Caco-2 (cell line): ENCODE measurements at places on chromosomes 7 and 10.

GRCh38 chr7:151415375-151416105 is 5.7 kb upstream of the WDR86 start:
- no peak for DNase-seq

- DNase-seq: no peak
Measured at GRCh38 chr7:141045842-141046620, 27.8 kb upstream of the TMEM178B start.

- no peak for DNase-seq
Measured at GRCh38 chr7:122137251-122138077, 6.6 kb downstream of the AASS start.

- no peak for DNase-seq
Measured at GRCh38 chr10:119268871-119269506, 61.6 kb downstream of the GRK5 start.

DNA sequence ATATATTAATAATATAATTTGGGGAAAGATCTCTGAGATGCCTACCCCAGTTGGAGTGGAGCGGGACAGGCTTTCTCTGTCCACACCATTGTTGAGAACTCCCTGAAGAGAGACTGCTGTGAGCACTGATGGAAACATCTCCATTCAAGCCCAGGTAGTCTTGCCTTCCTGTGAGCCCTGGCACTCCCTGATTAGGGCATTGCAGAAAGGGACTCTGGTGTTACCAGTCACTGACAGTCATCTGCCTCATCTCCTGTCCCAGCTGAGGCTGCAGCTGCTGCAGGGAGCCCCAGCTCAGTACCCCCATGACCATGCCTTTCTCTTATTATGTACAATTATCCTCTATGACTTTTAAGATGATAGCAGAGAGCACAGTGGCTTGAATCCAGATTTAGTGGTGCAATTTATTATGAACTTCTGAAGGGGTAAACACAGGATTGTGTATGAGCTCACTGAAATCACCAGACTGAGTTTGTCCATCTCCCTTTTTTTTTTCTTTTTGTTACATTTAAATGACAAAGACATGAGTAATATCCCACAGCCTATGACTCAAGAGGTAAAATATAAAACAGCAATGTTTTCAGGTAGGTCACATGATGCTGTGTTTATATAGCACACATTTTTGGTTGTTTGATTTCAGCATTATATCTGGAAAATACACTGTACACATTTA is 236.9 kb downstream of the SLC25A13 start:
- DNase-seq: no peak

DNA sequence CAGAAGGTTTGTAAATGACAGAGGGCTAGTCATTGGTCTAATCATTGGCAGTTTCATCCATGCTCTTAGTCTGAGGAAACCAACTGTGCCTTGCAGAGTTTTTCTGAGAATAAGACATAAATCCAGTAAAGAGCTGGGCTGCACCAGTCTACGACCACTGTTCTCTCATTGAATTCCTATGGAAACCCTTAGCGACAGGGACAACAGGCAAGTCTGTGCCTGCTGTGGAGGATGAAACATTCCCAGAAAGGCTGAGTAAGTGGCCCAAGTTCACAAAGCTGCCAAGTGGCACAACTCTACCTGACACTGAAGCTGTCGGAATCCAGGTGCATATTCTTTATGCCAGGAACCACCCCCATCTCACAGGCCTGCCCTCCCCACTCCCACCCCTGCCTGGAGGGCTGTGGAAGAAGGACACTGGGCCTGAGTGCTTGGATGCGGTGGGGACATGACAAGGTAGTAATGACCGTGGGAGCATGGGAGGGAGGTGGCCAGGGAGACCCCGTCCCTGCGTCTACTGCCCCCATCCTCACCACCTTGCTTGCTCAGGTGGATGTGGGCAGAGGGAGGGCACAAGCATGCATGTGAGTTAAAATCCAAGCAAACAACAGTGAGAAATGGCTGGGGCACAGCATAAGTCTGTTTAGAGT is 58.0 kb downstream of the VSTM4 start:
- DNase-seq: no peak
